Right renal pelvis (tissue), 4 donors: ENCODE measurements at places on chromosomes 5 and 9.

GRCh38 chr9:37995348-37995737, 73.7 kb downstream of the SHB start:
- no peak for DNase-seq

GRCh38 chr5:167245868-167246267, 1045.6 kb upstream of the WWC1 start:
- DNase-seq, result no peak

DNA sequence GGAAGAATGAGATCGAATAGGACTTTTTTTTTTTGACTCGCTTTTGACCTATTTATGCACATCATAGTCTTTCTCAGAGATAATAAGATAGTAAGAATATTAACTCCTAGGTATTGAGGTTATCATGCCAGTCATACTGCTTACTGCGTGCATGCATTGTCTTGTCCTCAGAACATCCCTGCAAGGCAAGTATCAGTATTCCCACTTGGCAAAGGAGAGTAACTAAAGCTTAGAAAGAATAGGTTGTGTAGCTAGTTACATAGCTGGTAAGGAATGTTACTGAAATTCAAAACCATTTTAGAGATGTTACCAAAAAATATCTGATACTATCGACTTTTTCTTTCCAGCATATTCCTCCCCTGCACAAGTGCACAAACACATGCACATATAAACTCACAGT, 296.1 kb upstream of the CLINT1 start:
- no peak for DNase-seq

DNA sequence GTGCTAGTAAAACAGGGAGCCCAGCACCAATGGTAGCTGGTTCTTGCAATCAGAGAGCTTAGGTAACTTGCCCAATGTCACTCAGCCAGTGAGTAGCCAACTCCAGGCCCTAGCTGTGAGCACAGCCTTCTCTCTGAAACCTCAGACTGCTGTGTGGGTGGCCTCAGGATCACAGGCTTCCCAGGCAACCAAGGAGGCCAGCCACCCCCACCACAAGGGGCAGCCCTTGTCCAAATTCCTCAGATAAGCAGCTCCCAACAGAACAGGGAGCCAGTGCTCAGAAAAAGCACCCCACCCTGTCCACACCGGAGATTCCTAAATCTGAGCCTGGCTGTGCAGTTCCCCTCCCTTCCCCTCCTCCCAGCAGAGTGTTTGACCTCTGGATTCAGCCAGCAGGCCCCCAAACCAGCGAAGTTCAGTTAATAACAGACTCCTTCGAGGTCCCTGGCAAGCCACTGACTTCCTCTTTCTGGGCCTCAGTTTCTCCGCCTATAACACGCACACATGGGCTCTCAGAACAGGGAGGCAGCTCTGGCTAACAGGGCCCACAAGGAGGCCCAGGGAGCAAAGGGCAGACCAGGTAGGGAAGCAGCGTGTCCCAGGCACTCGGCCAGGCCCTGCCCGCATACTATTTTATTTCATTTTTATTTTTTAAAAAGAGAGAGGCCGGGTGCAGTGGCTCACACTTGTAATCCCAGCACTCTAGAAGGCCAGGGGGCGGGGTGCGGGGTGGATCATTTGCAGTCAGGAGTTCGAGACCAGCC, 2.7 kb downstream of the EEIG1 start:
- DNase-seq, result no peak

DNA sequence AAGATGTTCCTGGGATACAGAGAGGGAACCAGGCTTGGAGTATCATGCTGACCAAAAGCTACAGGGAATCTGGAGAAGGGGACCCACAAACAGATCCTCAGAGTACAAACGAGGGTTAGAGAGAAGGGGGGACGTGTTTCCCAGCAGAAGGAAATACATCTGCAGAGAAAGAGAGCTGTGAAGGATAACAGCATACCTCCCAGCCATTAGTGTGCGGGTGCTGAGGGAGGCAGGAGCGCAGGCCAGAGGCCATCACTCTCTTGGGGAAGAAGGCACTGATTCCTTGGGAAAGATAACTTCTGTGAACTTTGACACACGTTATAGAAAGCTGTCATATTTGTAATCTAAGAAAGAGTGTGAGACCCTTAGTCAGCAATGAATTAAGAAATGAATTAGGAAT, 96.9 kb downstream of the KCNN2 start:
- no peak for DNase-seq

DNA sequence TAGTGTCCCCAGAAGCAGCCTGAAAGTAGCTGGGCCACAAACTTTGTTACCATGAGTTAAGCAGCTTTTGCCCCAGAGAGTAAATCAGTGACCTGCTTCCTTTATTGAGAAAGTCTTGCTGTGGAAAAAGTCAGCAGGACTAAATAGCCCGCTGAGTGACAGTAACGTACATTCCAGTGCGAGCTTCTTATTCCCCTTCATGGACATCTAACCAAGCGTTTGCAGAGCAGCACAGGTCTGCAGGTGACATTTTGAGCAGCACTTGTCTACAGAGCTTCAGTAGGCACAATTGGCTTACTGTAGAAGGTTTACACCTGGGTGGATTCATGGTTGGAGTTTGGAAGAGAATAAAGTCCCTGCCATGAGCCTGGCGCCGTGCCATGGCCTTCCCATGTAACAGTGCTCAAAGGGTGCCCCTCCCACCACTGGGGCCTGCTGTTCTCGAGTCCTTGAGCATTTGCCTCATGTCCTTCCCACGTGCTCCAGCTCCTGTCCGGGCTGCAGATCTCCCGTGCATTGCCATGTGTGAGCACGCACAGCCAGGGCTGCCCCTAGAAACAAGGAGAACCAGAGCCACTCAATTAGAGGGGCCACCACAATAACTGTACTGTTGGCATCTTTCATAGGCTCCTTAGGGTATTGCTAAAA, 41.3 kb upstream of the GRHPR start:
- no peak for DNase-seq

GRCh38 chr9:127195976-127196825, 68.4 kb upstream of the GARNL3 start:
- no peak for DNase-seq
